ENCODE measurements at places on chromosomes 5 and 9.

- DNase-seq = no peak
Measured at GRCh38 chr9:134055981-134056461, 11.8 kb downstream of the BRD3 start.

DNA sequence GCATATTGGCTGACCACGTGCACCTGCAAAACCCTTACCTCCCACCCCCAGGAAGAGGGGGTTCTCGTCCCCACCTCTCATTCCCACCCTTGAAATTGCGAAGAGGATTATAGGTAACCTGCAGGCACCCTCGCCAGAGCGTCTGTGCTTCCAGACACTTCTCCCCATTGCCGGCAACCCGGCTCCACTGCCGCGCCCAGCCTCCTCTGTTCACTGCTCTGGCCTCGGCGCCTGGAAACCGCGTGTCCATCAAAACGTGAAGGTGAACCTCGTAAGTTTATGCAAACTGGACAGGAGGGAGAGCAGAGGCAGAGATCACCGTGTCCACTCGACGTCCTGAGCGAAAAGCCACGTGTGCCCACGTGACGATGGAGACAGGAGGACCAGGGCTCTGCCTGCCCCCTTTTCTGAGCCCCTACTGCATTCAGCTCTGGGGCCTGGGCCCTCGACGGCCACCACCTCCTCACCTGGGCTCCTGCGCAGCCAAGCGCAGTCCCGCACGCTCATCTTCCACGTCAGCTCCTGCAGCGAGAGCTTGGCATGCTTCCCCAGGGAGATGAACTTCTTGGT, 1.9 kb downstream of the TERT start:
- DNase-seq = no peak

DNA sequence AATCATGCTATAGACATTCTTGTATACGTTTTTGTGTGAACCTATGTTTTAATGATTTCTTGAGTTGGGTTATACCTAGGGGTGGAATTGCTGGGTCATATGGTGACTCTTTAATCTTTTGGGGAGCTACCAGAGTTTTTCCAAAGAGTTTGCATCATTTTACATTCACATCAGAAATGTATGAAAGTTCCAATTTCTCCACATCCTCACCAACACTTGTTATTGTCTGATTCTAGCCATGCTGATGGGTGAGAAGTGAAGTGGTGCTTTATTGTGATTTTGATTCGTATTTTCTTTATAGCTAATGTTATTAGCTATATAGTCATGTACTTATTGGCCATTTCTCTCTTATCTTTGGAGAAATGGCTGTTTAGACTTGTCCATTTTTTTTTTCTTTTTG, 18.1 kb downstream of the OCLN start:
- DNase-seq = no peak

- DNase-seq = no peak
Measured at GRCh38 chr5:134509308-134510040, 16.0 kb upstream of the JADE2 start.

GRCh38 chr5:43104057-43104456, 16.7 kb upstream of the ZNF131 start:
- DNase-seq = no peak

DNA sequence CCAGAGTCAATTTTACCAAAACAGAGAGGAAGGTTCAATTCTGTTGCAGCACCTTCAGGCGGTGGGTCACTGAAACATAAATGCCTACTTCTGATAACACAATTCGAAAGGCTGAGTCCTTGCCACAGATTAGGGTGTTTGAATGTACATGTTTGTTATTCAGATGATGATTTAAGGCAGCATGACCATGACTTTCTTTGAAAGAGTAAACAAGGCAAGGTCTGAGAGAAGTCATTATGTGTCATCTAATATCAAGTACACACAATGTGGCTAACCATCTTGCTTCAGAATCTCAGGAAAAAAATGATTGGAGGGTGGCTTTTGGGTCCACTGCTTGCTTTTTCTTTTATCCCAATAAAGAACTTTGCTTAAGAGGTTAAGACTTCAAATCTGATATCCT, 457.5 kb downstream of the TAF11L14 start:
- DNase-seq = no peak

GRCh38 chr5:129499208-129499852, 39.2 kb downstream of the ADAMTS19 start:
- DNase-seq = no peak

DNA sequence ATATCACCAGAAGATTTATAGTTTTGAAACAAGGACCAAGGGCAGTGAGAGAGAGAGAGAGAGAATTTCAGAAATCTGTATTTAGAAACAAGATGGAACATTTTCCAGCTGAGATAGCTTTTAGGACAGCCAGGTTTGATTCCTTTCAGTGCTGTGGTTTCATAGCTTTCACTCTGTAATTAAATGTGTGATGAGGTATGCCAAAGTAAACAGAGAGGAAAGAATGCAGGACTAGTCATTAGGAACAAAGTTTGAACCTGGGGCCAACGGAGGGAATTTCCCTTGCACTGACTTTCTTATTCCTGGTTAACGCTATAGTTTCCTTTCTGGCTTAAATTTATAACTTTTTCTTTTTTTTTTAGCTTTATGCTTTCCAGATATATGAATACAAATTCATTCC, 10.0 kb upstream of the CCL28 start:
- DNase-seq = no peak

GRCh38 chr5:72159501-72159911, 52.2 kb downstream of the MAP1B start:
- DNase-seq = no peak

DNA sequence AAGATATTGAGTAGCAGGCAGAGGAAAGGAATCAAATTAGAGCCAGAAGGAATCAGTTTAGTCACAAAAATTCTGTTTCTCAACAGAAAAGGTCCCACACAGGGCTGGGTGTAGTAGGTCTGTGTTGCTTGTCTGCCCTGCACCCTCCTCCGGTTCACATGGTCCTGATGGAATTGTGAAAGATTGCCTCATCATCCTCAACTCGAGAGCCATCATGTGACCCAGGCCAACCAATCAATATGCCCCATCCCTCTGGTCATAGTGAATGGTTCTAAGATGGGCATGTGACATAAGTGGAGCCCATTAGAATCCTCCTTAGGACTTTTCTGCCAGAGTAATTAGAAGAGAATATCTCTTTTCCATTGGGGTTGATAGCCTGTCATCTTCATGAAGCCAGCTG, 56.7 kb upstream of the RAD23B start:
- DNase-seq = no peak
